Astrocyte of the spinal cord (primary cell): ENCODE measurements at places on chromosomes 6 and 20.
A peak's percentile ranks its signal among the peaks of the same experiment; 100 is the strongest.

GRCh38 chr6:152745509-152746171 lies 5.0 kb upstream of the VIP start:
- DNase-seq, result peak; percentile 1

GRCh38 chr6:90214461-90214860 lies 82.2 kb downstream of the BACH2 start:
- no peak for DNase-seq

- no peak for DNase-seq
Observed at GRCh38 chr6:6825193-6825784, 236.8 kb downstream of the LY86 start.

DNA sequence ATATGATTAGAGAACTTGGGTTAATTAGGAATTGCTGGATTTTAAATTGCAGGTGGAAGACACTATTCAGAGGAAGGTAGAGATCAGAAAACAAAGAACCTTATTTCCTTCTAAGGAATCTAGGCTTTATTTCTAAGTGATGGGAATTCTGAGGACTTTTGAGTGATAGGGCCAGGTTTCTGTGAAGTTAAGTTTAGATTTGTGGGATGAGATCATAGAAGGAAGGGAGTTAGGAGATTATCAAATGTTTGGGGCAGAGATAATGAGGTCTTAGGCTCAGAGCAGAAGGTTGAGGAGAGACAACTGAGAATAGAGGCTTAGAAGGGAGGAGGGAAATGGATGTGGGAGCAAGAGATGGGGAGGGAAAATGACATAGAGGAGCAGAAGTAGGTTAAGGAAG lies 109.7 kb upstream of the MMS22L start:
- no peak for DNase-seq

DNA sequence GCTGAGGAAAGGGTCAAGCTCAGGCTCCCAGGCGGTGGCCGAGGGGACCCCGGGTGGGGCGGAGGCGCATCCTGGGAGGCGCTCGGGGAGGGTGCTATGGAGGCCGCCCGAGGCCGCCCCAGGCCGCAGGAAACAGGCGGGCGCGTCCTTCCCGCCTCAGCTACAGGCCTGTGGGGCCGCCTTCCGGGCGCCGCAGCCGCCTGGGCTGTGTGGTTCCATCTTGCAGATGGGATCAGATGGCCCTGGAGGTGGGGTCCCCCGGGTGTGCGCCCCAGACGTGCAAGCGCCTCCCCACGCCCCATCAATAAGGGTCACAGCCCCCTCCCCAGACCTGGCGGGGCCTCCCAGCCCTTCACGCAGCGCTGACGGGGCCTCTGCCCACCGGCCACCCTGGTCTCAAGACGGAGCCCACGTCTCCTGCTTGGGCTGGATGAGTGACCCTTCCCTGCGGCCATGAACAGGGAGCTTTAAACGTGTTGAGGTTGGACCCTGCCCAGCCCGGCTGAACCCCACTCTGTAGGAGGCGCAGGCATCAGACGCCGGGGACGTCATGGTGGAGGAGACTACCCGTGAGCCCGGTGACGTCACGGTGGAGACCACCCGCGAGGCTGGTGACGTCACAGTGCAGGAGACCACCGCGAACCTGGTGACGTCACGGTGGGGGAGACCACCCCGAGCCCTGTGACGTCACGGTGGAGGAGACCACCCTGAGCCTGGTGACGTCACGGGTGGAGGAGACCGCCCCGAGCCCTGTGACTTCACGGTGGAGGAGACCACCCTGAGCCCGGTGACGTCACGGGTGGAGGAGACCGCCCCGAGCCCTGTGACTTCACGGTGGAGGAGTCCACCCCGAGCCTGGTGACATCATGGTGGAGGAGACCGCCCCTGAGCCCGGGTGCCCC lies 267.0 kb downstream of the DLL1 start:
- DNase-seq, result no peak

- DNase-seq, result no peak
Observed at GRCh38 chr6:157032923-157033322, 255.7 kb downstream of the ARID1B start.

DNA sequence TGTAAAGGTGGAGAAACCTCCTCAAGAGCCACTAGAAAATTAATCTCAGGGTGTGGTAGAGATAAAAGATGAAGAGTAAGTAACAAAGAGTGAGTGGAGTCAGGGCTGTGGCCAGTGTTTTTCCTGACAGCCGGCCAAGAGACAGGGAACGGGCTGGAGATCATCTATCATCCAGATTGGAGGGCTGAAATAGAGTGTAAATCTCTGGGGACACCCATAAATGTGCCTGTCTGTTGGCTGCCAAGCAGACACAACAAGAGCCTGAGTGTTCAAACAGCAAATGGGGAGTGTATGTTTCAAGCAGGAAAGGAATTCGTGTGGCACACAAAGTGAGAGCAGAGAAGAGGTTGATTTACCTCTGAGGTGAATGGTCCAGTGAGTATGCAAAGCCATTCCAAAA lies 326.4 kb upstream of the KHDRBS2 start:
- no peak for DNase-seq

DNA sequence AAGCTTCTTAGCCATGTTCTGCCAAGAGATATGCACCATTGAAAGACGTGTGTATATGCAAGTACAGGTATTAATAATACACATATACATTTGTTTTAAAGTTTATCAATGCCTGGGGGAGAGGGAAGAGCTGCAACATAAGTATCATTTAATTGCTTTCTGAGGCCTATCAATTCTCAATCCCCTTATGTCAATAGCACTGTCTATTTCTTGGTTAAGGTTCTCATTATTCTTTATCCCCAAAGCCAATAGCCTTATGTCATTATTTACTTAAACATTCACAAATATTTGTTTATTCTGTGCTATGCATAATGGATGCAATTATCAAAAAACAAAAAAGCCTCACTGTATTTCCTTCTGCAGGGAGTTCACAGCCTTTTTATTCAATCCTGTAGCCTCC lies 350.3 kb upstream of the KCNQ5 start:
- no peak for DNase-seq

GRCh38 chr6:146357578-146358430 lies 185.8 kb upstream of the RAB32 start:
- DNase-seq, result peak; percentile 90

DNA sequence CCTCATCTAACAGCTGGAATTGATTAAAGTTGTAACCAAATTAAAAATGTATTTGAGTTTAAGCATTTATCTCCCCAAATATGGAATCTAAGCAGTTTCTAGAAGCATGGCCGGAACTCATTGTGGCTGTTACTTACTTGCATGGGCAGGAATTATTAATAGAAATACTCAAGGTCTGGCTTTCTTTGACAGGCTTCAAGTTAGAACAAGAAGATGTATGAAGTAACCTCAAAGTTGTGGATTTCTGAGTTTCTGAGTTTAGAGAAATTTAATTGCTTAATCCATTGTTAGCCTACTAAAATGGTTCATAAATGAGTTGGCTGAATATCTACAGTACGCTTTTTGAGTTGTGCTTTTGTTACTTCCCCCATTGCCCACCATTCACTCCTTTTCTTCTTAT lies 7.7 kb downstream of the CARMIL1 start:
- DNase-seq, result no peak

DNA sequence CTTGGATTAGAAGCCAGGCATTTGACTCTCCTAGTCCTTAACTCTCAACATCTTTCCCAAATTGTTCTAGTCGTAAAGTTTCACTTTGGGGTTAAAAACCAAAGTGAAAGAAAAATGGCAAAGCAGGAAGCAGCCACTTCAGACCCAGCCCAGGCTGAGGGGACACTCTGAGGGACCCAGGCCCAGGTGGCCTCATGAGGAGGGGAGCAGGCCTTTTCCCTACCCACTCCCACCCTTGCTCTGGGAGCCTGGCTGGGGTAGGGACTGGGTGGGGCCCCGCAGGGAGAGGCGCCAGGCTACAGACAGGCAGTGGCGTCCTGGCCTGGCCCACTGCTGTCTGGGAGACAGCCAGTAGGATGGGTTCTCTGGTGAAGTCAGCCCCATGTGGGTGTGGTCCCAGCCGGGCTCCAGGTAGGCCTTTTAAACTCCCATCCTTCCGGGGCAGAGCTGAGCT lies 68.7 kb upstream of the MYL9 start:
- DNase-seq, result no peak

DNA sequence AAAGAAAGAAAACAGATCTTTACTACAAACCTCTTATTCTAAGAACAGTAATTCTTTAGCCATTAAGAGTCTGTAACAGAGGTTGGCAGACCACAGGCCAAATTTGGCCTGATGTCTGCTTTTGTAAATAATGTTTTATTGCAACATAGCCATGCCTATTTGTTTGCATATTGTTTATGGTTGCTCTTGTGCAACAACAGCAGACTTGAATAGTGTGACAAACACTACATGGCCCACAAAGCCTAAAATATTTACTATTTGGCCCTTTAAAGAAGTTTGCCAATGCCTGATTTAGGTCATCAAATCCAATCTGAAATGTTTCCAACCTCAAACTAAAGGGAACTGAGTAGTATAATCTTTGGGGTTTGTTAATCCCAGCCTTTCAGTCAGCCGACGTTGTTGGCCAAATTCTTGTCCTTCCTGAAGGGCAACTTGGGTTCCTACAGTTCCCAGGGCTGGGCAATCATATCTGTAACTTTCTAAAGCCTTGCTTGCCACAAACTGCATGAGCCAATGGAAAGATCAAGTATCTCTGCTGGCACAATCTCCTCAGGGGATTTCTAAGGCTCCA lies 33.9 kb upstream of the TBC1D20 start:
- DNase-seq, result no peak

DNA sequence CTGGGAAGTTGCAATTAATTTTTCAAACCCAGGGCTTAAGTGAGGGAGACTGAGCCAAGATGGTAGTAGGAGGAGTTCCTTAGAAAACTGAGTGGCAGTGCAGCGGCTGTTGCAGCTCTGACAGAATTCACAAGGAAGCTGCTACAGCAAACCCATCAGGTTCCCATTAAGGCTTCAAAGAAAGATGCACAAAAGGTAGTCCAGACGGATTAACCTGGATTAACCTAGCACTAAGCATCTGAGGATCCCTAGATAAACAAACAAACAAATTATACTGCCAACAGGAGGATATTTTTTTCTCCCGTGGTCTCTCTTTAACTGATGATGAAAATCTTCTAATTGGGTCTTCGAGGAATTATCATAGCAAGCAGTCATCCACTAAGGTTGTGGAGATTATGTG lies 5.2 kb downstream of the TENT5A start:
- no peak for DNase-seq

- peak; percentile 84 for DNase-seq
Observed at GRCh38 chr6:131023834-131024504, 39.1 kb downstream of the EPB41L2 start.

DNA sequence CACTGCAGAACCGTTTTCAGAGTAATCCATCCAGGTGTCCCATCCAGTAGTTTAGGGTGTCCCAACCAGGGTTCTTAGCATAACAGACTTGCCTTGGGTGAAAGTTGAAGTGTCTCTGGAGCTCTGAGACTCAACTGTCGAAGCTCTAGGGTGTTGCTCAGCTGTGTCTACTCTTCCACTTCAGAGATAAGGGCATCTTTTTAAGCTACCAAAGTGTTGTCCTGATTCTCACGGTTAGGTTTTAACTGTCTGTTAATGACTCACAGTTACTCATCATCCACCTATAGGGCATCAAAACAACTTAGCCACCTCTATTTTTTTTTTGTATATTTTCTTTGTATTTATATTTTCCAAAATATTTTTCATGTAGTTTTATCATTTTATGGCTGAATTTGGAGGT lies 36.9 kb upstream of the TBX18 start:
- no peak for DNase-seq

GRCh38 chr6:21271428-21272155 lies 322.0 kb upstream of the SOX4 start:
- no peak for DNase-seq

- no peak for DNase-seq
Observed at GRCh38 chr6:160933256-160933655, 58.3 kb upstream of the MAP3K4 start.

DNA sequence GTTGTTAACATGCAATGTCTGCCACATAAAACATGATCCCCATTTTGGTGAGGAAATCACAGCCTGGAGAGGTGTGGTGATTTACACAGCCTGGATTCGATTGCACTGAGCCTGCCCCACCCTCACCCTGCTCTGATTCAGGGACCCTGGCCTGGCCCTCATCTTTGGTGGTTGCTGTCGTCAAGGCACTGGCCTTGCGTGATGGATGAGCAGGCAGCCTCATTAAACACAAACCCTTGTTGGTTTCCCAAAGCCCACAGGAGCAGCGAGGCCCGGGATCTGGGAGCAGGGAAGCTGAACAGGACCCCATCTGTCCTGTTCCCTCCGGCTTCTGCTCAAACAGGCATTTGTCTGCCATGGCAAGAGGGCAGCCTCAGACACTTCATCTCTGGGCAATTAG lies 70.8 kb downstream of the CHMP4B start:
- DNase-seq, result no peak

GRCh38 chr6:113495521-113495920 lies 361.6 kb upstream of the MARCKS start:
- peak; percentile 77 for DNase-seq

GRCh38 chr6:158086504-158087223 lies 81.4 kb downstream of the SERAC1 start:
- DNase-seq, result peak; percentile 81

DNA sequence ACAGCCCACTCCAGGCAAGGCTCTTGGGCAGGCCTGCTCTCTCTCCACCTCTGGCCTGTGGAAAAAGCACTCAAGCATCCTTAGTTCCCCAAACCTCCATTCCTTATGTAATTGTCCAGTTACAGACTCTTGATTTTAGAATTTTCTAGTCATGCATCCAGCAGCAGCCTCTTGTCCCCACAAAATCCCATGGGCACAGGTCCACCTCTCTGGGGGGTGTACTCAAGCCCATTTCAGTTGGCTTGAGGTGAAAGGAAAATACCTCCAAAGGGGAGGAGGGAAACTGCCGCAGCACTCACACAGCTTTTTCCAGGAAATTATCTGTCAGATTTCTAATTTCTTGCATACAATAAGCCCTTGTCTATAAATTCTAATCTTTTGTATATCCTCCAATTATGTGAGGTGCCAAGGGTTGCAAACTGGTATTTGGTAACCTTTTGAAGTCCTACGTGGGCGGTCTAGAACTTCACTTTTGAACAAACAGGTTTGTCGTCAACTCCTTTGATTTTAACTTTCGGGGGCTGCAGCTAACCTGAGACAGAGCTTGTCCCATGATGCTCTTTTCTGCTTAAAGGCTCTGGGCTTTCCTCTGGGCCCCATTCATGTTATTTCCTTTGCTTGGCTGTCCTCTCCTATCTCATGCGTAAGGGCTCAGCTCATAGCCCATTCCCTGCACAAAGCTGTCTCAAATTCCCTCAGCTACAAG lies 104.7 kb upstream of the CEP85L start:
- no peak for DNase-seq

DNA sequence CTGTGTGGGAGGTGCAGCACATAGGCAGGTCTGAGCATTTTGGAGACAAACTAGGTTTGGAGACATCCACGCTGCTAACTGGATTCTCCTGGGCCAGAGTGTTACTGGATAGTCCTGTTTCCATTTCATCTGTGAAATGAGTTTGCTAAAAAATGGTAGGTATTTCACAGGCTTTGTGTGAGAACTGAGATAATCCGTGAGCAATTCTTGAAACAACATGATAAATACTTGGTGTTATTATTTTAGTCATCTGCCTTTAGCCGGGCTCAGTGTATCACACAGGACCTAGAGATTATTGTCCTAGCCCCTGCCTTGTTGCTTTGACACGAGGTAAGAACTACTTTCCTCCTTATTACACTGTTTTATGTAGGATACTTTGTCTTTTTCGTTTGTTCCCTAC lies 63.0 kb downstream of the PRR18 start:
- no peak for DNase-seq

- DNase-seq, result no peak
Observed at GRCh38 chr6:166566026-166567011, 20.2 kb downstream of the RAMACL start.
